ENCODE measurements at places on chromosomes 6 and 20.

- DNase-seq: no peak
These were observed 9.8 kb upstream of the ZFP64 start for GRCh38 chr20:52201395-52201794.

DNA sequence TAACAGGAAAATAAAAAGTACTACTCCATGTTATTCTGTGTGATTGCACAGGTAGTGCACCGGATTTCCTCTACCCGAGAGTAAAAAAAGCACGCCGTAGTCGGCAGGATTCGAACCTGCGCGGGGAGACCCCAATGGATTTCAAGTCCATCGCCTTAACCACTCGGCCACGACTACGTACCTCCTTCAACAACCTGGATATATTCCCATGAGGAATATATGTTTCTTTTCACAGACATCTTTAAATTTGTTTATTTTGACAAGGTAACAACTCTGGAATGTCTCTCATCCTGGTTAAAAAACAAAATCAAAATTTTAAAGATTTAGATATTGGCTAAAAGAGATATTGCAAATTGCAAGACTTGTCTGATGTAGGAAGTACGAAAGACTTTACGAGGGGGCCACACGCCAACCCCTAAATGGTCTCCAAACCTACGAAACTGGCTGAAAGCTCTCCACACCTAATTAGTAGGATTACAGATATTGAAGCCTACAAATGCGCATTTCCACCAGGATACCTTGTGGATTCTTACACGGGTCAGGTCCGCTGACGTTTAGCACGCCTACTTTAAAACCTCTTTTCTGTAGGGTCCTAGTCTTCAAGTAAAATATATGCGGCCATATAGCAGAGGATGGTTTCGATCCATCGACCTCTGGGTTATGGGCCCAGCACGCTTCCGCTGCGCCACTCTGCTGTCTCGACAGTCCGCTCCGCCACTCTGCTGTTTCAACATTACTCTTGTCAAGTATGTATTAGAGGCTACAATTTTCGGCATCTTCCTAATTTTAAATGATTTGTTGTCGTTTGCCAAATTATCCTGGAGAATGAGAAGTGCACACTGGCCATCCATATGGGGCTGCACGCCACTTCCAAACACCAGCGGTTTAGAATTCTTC lies 52.2 kb upstream of the BTN3A2 start:
- DNase-seq: peak; percentile 23

GRCh38 chr6:158837684-158838625 lies 18.8 kb upstream of the EZR start:
- DNase-seq: no peak

DNA sequence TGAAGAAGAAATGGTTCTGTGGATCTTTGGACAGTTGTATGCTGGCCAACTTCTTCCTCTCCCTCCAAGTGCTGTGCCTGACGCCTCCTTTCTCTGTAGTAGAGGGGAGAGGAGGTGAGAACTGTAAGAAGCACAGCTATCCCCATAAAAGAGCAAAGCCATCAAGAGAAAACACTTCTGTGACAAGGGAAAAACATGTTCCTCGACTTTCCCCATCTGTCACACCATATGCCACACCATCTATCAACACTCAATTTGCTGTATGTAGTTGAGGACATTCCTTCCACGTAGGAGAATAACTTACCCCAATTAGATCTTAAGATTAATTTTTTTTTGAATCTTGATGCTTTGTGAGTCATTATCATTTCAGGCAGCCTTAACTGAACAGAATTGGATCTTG lies 156.2 kb upstream of the PLCB4 start:
- no peak for DNase-seq

- peak; percentile 46 for DNase-seq
These were observed at the start of gene GNMT for GRCh38 chr6:42960243-42961019. Gene GNMT, plus strand, starts transcription at chr6:42960754. Its CDS starts 14 bp downstream, at chr6:42960768.

Data from germinal center (tissue), 1 donor.